ENCODE measurements at places on chromosomes 13 and 19.

- no peak for DNase-seq
These were observed 2.3 kb upstream of the ZNF347 start for GRCh38 chr19:53161123-53161522.

GRCh38 chr13:100646030-100646673 lies 28.4 kb downstream of the TMTC4 start:
- DNase-seq, result no peak

DNA sequence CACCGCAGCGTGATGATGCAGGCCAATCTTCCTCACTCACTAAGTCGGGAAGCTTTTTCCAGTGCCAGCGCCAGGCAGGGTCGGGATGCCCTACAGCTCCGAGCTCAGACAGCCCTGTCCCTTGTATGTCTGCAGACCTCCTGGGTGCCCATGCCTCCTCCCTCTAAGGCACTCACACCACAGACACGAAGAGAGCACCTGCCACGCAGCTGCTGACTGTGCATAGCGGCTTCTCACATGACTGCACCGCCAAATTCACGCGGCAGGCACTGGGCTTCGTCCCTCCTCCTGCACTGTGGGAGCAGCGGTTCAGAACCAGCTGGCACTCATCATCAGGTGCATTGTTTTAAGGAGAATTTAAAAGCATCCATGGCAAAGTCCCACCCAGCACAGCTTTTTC lies 88.1 kb downstream of the SLC7A1 start:
- no peak for DNase-seq

DNA sequence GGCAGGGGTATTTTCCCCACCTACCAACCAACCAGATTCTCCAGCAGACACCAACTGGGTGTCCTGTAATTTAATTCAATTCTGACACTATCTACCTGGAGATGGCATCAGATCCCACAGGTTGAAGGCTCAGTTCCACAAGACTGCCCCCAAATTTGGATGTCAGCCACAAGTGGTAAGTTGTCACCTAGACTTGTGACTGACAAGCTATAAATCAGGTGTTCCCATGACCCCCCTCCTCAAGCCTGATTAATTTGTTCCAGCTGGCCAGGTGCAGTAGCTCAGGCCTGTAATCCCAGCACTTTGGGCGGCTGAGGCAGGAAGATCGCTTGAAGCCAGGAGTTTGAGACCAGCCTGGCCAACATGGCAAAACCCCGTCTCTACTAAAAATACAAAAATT lies 10.6 kb upstream of the HAUS5 start:
- no peak for DNase-seq

DNA sequence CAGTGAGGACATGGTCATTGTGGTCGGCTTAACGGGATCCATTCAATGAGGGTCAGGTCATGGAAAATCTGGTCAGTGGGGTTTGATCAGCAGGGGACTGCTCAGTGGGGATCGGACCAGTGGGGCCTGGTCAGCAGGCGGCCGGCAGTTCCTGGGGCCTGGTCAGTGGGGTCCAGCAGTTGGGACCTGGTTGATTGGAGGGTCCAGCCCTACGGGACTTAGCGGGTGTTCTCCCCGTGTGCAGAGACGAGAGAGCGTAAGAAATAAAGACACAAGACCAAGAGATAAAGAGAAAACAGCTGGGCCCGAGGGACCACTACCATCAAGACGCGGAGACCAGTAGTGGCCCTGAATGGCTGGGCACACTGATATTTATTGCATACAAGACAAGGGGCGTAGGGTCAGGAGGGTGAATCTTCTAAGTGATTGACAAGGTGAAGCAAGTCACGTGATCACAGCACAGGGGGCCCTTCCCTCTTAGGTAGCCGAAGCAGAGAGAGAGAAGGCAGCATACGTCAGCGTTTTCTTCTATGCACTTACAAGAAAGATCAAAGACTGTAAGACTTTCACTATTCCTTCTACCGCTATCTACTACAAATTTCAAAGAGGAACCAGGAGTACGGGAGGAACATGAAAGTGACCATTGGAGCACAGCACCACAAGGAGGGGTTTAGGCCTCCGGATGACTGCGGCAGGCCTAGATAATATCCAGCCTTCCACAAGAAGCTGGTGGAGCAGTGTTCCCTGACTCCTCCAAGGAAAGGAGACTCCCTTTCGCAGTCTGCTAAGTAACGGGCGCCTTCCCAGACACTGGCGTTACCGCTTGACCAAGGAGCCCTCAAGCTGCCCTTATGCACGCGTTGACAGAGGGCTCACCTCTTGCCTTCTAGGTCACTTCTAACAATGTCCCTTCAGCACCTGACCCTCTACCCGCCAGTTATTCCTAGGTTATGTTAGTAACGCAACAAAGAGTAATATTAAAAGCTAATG lies 62.1 kb upstream of the TPM4 start:
- no peak for DNase-seq

- no peak for DNase-seq
These were observed 1065.8 kb upstream of the SPRY2 start for GRCh38 chr13:81406639-81407292.

DNA sequence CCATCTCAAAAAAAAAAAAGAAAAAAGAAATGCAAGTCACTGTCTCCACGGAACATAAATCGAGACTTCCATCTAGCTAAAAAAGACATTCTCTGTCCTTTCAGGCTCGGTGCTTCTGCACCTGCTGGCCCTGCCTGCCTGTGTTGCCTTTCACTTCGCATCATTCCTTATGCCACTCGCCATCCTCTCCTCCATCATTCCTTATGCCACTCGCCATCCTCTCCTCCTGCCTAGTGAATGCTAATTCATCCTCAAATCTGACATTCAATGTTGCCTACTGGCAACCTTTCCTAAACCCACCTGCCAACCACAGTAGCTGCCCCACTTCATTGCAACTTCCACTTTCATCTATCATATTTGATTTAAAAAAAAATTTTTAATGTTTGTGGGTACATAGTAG lies 36.7 kb downstream of the KCTD12 start:
- no peak for DNase-seq

DNA sequence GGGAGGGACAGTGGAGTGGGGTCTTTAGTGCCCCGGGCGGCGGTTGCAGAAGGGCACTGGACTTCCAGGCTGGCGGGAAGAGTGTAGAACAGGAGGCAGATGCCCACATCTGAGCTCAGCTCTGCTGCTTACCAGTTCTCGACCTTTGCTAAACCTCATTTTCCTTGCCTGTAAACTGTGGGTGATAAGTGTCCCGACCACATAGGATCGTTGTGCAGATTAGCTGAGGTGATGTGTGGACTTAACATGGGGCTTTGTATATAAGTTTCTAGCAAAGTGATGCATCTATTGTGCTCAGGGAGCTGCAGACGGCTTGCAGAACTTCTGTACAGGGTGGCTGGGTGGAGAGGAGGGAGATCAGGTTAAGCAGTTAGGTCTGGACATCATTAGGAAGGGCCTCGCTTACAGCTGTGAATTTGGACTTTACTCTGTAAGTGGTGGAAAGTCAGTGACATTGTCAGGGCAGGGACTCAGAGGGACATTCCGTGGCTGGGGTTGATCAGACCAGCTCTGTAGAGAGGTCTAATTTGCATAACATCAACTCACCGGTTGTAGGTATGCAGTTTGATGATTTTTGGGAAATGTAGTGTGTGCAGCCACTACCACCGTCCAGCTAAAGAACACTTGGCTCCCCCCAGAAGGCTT lies 70.0 kb downstream of the SPATA13 start:
- no peak for DNase-seq

DNA sequence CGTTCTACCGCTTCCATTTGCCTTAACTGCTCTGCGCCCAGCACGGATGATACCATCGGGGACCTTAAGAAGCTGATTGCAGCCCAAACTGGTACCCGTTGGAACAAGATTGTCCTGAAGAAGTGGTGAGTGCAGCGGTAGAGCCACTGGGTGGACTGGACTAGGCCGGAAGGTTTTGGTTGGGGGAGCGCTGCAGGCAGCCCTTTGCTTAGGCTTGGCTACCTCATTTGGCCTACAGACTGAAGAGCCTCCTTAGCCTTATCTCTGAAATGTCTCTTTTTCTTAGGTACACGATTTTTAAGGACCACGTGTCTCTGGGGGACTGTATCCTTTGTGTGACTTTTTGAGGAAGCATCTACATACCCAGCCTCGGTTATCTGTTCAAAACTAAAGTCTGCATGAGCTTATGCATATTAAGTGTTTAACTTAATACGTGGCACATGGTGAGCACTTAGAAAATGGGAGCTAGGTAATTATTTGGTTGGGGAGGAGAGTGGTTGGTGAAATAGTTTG lies 889 bp downstream of the UBL5 start:
- DNase-seq, result no peak

DNA sequence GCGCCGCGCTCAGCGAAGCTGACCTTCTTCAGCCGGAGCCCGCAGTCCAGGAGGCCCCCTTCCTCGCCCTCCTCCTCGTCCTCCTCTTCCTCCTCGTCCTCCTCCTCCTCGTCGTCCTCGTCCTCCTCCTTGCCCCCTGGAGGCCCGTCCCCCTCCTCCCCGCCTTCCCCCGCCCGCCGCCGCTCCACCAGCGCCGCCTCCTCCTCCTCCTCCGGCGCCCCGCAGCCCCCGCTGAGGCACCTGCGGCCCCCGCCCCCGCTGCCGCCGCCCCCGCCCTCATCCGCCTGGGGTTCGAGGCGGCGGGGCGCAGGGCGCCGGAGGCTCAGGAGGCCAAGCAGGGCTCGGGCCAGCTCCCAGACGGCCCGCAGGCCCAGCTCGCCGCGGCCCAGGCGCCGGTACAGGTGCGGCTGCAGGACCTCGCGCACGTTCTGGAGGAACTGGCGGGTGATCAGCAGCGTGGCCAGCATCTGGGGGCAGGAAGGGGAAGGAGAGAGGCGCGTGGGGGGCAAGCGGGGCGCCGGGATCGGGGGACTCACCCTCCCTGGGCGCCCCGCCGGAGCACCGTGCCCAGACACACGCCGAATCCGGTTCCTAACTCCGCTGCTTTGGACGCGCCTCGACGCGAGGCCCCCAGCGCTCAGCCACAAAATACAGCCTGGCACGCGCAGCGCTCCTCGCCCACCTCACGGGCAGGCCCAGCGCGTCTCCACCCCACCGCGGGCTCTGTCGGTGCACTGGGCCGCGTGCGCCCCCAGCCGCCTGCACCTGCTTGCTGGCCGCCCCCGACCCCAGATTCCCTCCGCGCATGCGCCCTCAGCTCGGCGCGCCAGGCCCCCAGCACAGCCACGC lies 5.9 kb downstream of the ANO8 start:
- no peak for DNase-seq

DNA sequence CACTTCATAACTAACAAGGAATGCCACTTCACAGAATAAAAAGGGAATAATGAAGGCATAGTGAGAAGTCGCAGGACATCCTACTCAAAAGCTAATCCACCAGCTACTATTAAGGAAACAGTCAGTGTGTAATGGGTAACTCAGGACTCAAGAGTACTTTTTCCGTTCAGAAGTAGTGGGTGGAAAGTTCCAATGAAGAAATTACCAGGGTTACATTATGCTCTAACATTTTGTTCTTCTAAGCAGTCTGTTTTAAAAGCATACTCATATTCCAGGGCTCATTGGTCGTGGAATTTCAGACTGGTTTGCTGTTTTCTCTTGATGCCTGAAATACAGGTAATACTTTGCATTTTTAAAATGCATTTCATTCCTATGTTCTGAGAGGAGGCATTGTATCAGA lies 222.4 kb upstream of the IRS2 start:
- no peak for DNase-seq

GRCh38 chr13:101139081-101139480 lies 277.2 kb downstream of the NALCN start:
- no peak for DNase-seq

- DNase-seq, result no peak
These were observed 10.1 kb upstream of the ZNF358 start for GRCh38 chr19:7505682-7506384.

- DNase-seq, result peak; percentile 19
These were observed at the start of gene ZNF433 for GRCh38 chr19:12035220-12036172. Gene ZNF433 (minus strand): TSS chr19:12035679. CDS start chr19:12035539, 140 bp downstream.

GRCh38 chr19:14439014-14439413 lies 5.9 kb downstream of the PKN1 start:
- no peak for DNase-seq

GRCh38 chr19:42831221-42832019 lies 48.1 kb downstream of the PSG1 start:
- DNase-seq, result no peak

DNA sequence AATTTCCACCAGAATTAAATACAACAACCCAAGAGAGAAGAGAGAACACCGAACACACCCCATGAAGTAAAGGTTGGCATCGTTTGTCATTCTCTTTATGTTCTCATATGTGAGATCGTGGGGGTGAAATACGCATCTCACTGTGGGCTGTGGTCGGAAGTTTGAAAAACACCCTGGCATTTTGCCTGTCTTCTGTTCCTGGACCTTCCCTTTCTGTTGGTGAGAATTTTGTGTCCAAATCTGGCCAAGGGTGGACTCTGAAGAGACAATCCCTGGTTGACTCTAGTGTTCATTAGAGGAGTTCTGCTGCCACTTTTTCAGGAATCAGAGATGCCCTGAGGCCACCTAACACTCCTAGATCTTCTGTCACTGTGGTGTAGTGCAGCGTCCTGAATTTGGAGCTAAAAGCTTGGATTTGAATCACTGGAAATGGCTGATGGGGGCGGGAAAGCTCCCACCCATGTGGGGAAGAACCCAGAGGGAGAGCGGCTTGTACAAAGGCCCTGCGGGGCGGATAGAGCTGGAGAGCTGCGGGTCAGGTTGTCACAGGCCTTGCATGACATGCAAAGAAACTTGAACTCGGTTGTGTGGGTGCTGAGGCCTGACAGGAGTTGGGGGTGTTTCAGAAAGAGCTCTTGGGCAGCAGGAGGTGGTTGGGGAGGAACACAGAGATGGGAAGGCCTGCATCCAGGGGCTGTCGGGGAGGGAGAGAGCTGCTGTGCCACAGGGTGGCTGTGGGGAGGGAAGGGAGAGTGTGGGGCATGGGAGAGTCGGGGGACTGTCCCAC lies 11.1 kb upstream of the SPATA13 start:
- no peak for DNase-seq

DNA sequence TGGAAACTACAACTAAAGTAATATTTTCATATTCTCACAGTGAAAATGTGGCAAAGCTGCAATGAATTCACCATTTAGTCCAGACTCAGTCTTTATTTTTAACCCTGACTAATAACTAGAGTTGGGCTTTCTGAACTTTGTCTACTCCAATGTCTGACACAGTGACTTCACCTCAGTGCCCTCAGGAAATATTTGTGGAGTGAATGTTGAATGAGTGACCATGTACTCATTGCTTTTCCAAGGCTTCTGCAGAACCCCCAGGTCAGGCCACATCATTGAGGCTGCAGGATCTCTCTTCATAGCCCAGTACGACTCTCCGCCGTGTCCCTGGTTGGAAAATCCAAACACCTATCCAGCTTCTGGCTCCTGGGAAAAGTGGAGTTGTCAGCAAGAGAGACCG lies 1.8 kb downstream of the ZNF175 start:
- no peak for DNase-seq
